ENCODE measurements at places on chromosomes 1 and 21.

- no peak for DNase-seq
These were observed 395.5 kb downstream of the RPS6KC1 start for GRCh38 chr1:213446496-213446895.

- DNase-seq: no peak
These were observed 115.5 kb downstream of the EDEM3 start for GRCh38 chr1:184639205-184639604.

GRCh38 chr21:27206368-27206982, 239.6 kb upstream of the ADAMTS5 start:
- DNase-seq: no peak

GRCh38 chr1:9785406-9785805, 38.4 kb downstream of the CLSTN1 start:
- DNase-seq: no peak

DNA sequence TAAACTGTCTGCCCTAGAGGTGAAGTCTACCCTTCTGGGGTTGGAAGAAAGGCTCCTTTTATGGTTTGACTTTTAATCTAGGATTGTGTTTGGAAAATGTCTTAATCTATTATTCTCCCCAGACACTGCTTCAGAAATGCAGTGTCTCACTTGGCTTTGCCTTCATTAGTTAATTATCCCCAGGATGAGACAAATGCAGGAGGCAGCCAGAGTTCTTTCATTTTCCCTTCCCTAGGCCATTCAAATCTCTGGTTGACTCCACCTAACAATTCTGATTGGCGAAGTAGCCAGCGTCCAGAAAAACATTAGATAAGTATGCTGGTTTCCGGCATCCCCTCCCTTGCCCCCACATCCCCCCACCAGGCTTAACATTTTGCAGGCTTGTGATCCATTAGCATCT, 325.8 kb upstream of the PBX1 start:
- no peak for DNase-seq

GRCh38 chr21:28856588-28857250, 136.0 kb downstream of the LTN1 start:
- DNase-seq: no peak

DNA sequence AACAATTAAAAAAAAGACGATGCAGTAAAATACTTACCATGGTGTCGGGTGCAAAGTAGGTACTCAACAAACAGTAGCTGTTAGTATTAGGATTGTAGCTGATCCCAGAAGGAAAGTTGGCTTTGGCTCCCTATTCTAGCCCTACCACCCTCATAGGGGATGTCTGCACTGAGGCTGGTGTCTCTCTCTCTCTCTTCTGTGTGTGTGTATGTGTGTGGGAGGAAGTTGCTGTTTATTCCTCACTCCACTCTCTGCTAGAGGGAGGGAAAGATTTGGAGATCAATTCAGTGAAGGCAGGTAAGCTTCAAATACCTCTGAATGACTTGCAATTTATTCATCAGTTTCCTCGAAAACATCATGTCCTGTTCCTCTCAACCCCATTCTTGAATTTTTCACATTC, 124.4 kb downstream of the PTPRU start:
- no peak for DNase-seq

DNA sequence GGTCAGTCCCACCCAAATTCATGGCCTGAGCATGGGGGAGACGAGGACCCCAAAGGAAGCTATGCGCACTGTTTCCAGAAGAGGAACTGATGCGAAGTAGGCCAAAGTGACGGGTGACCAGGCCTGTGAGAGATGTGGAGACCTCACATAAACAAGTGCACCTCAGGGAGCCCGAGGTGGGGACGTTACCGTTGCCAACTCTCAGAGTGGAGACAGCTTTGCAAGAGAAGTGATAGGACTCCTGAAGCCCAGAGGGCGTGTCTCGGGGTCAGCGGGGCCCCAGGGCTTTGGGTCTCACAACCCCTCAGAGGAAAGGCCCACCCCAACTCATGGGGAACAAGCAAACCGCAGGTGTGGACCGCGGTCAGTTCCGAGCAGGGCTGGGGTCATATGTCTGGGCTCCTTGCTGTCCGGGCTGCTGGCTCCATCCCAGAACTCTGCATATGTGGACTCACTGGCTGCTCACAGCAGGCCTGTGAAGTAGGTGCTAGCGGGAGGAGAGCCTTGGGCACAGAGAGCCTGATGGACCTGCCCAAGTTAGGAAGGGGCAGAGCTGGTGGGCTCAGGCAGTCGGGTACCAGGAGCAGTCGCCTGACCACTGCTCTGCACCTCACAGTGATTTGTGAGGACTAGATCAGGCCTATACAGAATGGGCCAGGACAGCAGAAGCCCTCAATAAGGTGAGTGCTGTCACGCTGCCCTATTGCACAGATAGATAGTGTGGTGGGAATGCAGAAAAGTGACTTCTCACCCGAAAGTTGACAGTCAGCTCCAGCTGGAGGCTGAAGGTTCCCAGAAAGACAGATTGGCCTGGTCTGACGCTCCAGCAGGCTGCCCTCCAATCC, 26.2 kb downstream of the STUM start:
- DNase-seq: no peak

- DNase-seq: no peak
These were observed 320.1 kb downstream of the TPR start for GRCh38 chr1:186054932-186055331.

DNA sequence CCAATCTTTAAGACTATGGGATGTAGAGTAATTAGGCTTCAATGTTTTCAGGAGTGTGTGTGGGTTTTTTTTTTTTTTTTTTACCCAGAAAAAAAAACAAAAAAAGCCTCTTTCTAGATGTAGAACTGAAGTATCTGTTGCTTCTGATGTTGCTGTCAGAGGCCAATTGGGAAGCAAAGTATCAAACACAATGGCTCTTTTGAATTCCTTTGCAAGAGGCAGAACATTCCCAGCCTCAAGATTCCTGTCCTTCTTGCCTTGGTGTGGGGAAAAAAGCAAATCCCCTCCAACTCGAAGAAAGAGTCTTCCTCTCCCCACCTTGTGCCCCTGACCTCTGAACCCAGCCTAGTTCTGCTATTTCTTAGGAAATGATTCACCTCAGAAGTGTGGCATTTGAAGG, 55.4 kb upstream of the LMO4 start:
- DNase-seq: no peak

DNA sequence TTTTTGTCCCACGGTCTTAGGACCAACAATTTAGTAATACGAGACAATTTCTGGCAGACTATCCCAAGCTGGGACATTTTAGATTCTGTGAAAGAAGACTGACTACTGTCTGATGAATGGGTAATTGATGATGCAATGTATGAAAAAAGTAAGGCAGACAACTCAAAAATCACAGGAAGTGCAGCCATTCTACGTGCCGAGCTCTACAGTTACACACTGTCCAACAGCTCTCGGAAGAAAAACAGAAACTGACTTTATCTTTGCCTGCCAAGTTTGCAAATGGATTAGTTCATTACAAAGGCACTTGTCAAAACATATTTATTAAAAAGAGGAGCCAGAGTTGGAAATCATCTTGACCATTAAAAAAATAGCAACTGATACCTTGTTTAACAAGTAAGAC, 31.3 kb downstream of the ZBTB8B start:
- no peak for DNase-seq

GRCh38 chr1:89903550-89903949, 82.7 kb downstream of the LRRC8D start:
- DNase-seq: no peak

DNA sequence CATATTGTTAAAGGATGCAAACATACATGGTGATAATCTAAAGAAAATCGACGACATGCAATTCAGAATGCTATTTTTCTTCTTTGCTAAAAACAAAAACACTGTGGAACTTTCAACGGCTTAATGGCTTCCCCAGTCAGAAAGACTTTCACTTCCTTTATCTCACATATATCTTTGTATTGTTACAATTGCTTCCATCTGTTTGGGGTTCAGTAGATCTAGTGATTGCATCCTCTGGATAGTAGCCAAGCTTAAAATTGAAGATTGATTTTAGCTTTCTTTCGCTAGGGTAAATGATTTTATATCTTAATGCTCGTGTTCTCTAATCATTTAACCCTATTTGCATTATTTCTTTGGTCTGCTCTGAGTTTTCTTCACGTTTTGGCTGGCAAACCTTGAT, 31.8 kb upstream of the ADAMTS1 start:
- no peak for DNase-seq

DNA sequence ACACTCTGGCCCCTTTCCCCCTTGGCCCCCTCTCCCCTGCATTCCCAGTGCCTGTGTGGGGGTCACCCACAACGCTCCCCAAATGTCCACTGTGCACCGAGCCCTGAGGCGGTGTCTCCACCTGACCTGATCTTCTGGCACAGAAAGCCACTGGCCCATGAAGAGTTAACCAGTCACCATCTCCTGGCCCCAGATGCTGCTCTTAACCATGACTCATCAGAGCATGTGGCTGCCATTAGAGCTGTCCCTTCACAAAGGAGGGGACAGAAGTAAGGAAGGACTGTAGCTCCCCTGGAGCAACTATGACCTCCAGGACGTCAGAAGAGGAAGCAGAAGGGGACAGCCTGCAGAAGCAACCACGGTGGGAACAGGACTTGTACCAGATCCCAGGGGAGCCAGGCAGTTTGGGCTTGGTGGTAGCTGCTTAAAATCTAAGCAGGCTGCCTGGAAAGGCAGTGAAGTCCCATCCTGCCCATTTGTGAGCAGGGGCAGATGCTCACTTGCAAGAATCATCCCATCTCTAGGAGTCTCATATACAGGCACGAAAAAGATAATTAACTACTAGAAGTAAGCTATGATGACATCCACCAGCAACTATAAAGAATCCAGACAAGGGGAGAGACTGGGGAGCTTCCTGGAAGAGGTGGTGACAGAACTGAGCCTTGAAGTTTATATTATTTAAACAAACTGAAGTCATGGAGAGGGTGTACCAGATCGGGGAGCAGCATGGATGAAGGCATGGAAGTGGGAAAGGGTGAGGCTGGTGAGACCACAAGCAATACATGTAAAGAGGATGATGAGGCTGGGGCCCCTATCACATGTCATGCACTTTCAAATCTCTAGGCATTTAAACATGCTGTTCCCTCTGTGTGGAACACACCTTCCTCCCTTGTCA, 1.1 kb upstream of the TTC39A start:
- DNase-seq: no peak

DNA sequence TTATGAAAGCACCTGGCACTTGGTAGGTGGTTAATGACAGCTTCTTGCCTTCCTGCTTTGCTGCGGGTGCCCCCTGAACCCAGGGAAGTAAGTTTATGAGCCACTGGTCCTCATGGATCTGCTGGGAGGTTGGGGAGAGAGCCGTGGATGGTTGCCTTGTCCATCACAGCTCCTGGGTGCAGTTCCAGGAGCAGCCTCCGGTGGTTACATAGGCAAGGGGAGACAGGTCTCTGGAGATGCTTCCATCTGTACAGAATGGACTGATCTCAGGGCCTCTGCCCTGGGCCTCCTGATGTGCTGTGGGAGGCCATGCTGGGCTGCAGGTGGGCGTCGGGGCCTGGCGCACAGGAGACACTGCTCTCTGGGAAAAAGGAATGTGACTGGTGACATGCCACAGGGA, 31.6 kb upstream of the ARHGEF10L start:
- no peak for DNase-seq

- no peak for DNase-seq
These were observed 45.2 kb downstream of the CLIC4 start for GRCh38 chr1:24790490-24790889.

- DNase-seq: no peak
These were observed 28.0 kb upstream of the RERE start for GRCh38 chr1:8845104-8846097.

GRCh38 chr1:232872738-232873137, 67.5 kb downstream of the MAP10 start:
- DNase-seq: no peak

DNA sequence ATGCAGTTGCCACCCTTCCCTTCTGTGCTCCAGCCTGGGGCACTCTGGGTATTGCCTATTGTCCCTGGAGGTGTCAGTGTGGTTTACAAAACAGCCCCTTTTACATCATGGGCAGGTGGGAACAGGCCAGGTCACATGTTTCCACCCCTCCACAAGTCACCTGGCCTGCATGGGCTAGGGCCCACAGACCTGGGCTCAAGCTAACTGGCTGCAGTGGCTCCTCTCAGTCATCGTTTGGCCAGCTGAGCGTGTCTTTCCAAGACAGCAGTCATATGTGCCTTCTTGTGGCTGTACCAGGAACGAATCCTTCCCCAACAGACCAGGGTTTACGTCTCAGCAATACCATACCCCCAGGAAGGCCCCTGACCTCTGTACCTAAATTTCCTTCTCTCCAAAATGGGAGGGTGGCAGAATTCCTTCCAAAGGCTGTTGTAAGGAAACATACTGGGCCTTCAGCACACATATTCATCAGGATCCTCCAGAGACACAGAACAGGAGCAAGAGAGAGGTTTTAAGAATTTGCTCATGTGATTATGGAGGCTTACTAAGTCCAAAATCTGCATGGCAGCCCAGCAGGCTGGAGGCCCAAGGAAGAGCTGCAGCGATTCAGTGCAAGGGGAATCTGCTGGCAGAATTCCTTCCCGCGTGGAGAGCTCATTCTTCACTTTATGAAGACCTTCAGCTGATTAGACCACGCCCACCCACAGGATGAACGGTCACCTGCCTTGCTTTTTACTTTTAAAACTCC, 10.6 kb upstream of the TAS1R2 start:
- DNase-seq: no peak

- DNase-seq: no peak
These were observed 857.4 kb downstream of the USP25 start for GRCh38 chr21:16587141-16587581.

- no peak for DNase-seq
These were observed 175.0 kb upstream of the TNR start for GRCh38 chr1:175918364-175918801.

GRCh38 chr1:111203681-111204200, 3.3 kb upstream of the DENND2D start:
- DNase-seq: peak; percentile 79

DNA sequence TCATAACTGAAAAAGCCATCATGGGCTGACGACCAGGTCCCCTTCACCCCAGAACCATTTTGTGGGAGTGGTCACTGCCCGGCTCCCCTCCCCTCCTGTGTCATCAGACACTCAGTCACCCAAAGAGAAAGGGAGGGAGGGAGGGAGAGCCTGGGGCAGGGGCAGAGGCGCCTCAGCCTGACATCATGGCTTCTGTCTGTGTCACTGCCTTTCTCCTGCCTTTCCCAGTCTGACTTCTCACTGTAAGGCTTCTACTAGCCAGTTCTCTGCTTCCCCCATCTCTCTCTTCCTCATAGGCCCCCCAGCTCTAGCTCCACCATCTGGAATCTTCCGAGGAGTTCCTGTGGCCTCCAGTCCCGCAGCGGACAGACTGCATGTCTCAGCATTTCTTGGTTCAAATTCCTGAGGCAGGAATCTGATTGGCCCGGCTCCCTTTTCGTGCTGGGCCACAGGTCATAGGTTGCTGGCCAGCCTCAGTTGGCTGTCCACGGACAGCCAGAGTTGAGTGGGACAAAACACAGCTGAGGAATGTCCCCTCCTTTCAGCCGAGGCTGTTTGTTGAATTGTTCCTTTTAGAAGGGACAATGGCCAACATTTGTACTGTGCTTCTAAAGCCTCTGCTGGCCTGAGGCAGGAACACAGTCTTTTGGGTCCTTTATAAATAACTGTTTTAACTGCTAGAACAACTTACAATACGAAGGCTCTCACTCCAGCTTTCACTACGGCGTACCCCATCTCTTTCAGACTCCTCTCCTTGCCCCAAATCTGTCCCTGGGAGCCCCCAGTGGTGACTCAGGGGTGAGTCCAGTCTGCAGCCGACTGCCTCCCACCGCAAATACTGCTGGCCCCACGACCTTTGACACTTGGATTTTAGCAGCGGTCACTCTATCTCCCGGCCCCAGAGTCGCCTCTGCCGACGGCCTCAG, 18.7 kb upstream of the KANK4 start:
- DNase-seq: no peak

- no peak for DNase-seq
These were observed 16.7 kb downstream of the DISC1 start for GRCh38 chr1:231643071-231643934.

All from activated CD8-positive, alpha-beta memory T cell treated with anti-CD3 and anti-CD28 coated beads for 1 hour (primary cell).